Stimulated activated naive CD4-positive, alpha-beta T cell treated with Interleukin-2 at 50 U/mL for 16 hours (primary cell): ENCODE measurements at places on chromosomes 12 and 14.

- no peak for DNase-seq
Observed at GRCh38 chr12:88327276-88327675, 185.2 kb downstream of the TMTC3 start.

DNA sequence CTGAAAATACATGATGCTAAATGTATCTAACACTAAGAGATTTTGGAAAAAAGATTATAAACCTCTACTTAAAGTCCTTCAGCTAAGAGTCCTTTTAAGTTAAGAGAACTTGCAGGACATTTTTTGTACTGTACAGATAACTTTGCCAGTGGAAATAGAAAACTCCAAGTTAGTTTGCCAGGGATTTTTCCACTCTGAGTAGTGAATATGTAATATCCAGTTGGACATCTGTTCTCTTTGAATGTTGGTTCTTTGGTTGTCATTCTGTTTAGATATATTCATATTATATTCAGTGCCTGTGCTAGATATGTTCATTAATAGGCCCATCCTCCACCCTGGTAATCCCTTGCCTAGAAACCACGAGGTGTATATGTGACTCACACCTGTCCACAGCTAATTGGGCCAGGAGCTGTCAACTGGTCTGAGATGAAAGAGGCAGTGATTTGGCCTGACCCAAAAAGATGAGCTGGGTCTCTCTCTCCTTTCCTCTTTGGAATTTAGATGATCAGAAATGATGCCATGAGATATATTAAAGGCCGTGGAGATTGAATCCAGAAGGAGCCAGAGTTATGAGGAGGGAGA lies 261.0 kb upstream of the LRIG3 start:
- DNase-seq: no peak

- DNase-seq: no peak
Observed at GRCh38 chr14:61491224-61491623, 169.8 kb downstream of the PRKCH start.

DNA sequence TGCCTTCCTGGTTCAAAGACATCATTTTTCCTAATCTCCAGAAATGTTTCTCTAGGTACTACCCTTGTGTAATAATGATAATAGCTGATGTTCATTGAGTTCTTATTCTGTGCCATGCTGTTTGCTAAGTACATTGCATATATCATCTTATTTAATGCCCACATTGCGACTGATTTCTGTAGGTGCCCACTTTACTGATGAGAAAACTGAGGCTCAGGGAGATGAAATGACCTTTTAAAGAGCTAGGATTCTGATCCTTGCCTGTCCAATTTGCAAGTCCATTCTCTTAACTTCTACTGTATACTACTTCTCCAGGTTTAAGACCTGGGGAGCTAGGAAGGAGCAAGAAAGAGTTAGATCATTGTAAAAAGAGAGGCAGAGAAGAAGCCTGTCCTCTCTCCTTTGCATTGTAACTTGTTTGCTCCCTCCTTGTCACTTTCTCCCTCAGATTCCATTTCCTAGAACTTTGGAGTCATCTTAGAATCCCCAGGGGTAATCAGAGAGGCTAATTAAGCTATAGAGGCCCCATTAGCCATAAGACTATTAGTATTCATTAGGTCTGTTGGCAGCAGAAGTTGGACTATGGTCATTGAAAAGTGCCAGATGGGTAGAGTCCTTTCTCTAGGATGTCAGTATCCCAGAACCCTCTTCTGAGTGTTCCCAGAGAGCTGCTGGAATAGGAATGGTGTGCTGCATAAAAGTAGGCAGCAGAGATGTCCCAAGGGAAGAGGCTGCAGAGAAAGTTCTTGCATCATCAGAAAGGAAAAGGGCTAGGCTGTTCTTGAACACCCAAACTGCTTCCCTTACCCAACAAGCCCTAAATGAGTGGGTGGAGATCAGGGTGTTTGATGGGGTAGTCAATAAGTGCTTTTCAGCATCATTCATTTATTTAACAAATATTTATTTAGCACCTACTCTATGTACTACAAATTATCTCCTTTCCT lies 3.1 kb downstream of the DGKA start:
- DNase-seq: no peak
